Neural progenitor cell (in vitro differentiated cells): ENCODE measurements at places on chromosomes 3 and 15. TPM values are rescaled to one million over a fixed set of nuclear protein-coding genes. Genes with fewer than 3 reads are reported as not detected.

DNA sequence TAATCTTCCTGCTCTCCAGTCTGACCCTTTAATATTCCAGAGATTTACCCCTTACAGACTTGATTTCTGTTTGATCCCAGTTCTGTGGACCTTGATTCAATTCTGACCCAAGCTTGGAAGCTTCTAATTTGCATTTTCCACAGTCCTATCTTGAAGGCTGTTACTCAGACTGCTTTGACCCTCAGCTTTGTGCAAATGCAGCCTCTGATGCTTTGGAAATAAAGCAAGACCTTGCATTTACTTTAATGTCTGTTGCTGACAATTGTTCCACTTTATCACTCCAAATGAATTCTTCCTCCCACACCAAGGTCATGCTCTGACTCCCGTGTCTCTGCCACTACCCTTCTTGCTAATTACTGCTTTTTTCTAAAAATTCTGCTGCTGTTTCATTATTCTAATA lies 886.0 kb downstream of the TUSC7 start:
- no peak overlapping the region for H3K4me3 ChIP-seq
- no peak overlapping the region for H3K27ac ChIP-seq
- peaks cover 5% of the 10 kb centered on the region for H3K4me1 ChIP-seq
- DNase-seq = no peak

GRCh38 chr3:170772175-170772574 lies 97.8 kb downstream of the RPL22L1 start:
- no peaks in the 10 kb centered on the region for H3K27me3 ChIP-seq
- no peak overlapping the region for H3K4me3 ChIP-seq
- no peaks in the 10 kb centered on the region for H3K4me1 ChIP-seq
- no peak overlapping the region for H3K27ac ChIP-seq
- no peak for DNase-seq

- H3K27me3 ChIP-seq = no peaks in the 10 kb centered on the region
- H3K4me1 ChIP-seq = no peaks in the 10 kb centered on the region
- H3K4me3 ChIP-seq = no peak overlapping the region
- DNase-seq = no peak
- H3K36me3 ChIP-seq = no peaks in the 10 kb centered on the region
These were observed 230.2 kb upstream of the EIF1B start for GRCh38 chr3:40079203-40079846.

- no peak overlapping the region for H3K4me3 ChIP-seq
- DNase-seq = no peak
- H3K27me3 ChIP-seq = no peaks in the 10 kb centered on the region
- H3K27ac ChIP-seq = no peak overlapping the region
- no peaks in the 10 kb centered on the region for H3K4me1 ChIP-seq
- no peaks in the 10 kb centered on the region for H3K36me3 ChIP-seq
These were observed 49.7 kb upstream of the FBN1 start for GRCh38 chr15:48695088-48695826.

- H3K27ac ChIP-seq = no peak overlapping the region
- H3K36me3 ChIP-seq = no peaks in the 10 kb centered on the region
- DNase-seq = no peak
- peaks cover 7% of the 10 kb centered on the region for H3K4me1 ChIP-seq
- no peaks in the 10 kb centered on the region for H3K27me3 ChIP-seq
These were observed 39.8 kb upstream of the ZBTB38 start for GRCh38 chr3:141328286-141329166.

DNA sequence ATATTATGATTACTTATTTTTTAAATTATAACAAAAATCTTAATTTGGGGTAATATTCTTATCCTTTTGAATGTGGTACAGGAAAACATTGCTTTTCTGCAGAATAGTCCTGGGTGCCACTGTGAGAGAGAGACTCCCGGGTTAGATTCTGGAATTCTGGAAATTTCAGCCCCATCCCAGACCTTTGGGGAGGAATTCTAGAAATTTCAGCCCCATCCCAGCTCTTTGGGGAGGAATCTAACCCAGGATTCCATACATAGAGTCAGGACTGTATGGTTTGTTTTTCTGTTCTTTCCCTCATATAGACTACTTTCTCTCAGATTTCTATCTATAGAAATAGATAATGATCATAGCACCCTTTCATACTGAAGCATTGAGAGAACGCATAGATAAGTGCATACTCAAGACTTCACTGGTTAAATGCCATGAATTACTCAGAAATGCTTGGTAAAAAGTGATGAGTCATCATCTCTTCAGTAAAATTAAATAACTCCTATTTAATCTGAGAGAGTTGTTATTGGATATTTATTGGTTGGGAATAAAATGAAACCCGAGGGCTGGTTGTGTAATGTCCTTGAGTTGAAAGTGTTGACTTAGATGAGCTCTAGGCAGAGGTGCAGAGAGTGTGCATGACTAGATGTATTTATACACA lies 8.3 kb downstream of the EIF2AK4 start:
- no peaks in the 10 kb centered on the region for H3K27me3 ChIP-seq
- DNase-seq = no peak
- no peak overlapping the region for H3K27ac ChIP-seq
- peaks cover 11% of the 10 kb centered on the region for H3K36me3 ChIP-seq

GRCh38 chr3:4680227-4680691 lies 187.1 kb downstream of the ITPR1 start:
- H3K4me1 ChIP-seq = no peaks in the 10 kb centered on the region
- H3K27ac ChIP-seq = no peak overlapping the region
- no peaks in the 10 kb centered on the region for H3K36me3 ChIP-seq
- no peak overlapping the region for H3K4me3 ChIP-seq
- DNase-seq = no peak

The ACOX2 gene
- total RNA-seq = 4.3 and 7.6 TPM in 2 replicates

The SCAANT1 gene
- not detected in 2 replicates for total RNA-seq

The OR5K2 gene
- total RNA-seq = not detected in 2 replicates
